ENCODE measurements at places on chromosomes 7 and 10. TPM values are rescaled to one million over a fixed set of nuclear protein-coding genes. Genes with fewer than 3 reads are reported as not detected.

- no peak for DNase-seq
These were observed 57.2 kb upstream of the STRIP2 start for GRCh38 chr7:129376778-129377700.

Gene VAX1
- polyA plus RNA-seq, result not detected

Gene IL15RA
- polyA plus RNA-seq, result 1.8 TPM

DNA sequence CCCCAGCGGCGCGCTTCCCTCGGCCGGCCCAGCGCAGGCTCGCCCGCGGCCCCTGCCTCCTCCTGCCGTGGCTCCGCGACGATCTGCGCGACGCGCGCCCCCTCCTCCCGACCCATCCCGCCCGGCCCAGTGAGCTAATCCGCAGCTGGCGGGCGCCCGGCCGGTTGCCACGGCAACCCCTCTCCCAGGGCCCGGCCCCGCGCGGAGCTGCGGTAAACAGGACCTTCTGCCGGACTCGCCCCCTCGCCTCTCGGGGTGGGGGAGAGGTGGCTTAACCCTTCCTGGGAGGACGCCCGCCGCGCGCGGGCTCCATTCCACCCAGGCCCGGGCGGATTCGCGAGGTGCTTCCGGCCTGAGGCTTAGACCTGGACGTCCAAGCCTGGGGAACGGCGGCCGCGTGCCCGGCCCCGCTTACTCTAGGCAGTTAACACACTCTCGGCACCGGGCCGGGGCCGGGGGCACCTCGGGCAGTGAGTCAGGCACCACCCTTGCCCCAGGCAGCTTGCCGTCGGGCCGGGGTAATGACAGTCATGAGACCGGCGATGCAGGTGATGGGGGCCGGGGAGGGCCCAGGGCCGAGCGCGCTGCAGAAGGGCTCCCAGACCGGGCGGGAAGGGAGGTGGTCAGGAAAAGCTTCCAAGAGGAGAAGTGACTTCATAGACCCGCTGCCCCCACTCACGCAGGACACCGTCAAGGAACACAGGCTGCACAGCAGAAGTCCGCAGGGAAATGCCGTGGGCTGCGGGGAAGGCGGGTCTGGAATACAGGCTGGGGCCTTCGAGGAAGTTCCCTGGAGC lies at the start of gene DENND2A:
DENND2A (minus strand) TSS at position 87 of the 797 bp plus-strand sequence. CDS start 38,416 bp downstream, outside the sequence.
- peak; percentile 84 for DNase-seq

DNA sequence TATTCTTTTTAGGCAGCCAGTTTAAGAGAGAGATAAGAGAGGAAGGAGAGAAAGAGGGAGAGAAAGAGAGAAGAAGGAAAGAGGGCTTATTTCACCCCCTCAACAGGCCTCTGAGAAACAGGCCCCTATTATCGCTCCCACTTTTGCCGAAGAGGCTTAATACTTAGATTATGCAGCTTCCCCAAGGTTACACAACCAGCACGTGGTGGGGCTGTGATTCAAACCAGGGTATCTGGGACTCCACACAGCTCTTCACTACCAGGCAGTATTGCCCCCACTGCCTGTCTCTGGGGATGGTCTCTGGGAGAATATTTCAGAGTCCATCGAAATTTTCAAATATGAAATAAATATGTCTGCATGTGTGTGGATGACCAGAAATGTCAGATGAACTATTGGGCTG lies 3.0 kb downstream of the GIMAP1 start:
- DNase-seq, result no peak

Measured in left kidney (tissue), 8 donors.